Dermis blood vessel endothelial cell (primary cell): ENCODE measurements at places on chromosomes 3 and 15.

DNA sequence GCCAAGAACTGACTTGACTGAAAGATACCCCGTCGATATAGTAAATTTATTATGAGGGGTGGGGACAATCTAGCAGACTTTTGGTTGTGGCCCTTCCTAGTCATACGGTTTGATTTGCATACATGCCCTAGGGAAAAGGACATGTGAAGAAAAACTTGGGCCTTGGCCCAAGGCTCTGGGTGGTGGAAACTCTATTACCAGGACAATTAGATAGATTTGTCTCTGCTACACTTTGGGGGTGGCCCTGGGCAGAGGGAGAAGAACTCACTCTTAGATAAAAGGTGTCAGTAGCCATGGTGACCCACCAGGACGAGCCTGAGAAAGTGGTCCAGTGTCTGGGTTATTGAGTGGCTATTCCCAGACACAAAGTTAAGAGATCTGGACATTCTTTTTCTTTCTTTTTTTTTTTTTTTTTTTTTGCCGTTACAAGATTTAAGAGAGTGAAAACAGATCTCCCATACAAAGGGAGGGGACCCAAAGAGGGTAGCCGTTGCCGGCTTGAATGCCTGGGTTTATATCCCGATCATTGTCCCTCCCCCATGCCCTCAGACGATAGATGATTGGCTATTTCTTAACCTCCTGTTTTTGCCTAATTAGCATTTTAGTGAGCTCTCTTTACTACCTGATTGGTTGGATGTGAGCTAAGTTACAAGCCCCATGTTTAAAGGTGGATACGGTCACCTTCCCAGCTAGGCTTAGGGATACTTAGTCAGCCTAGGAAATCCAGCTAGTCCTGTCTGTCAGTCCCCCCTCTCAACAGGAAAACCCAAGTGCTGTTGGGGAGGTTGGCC is 96.4 kb upstream of the SMAD3 start:
- no peak for DNase-seq

- DNase-seq = no peak
Measured at GRCh38 chr15:100693451-100693850, 91.1 kb downstream of the ASB7 start.

DNA sequence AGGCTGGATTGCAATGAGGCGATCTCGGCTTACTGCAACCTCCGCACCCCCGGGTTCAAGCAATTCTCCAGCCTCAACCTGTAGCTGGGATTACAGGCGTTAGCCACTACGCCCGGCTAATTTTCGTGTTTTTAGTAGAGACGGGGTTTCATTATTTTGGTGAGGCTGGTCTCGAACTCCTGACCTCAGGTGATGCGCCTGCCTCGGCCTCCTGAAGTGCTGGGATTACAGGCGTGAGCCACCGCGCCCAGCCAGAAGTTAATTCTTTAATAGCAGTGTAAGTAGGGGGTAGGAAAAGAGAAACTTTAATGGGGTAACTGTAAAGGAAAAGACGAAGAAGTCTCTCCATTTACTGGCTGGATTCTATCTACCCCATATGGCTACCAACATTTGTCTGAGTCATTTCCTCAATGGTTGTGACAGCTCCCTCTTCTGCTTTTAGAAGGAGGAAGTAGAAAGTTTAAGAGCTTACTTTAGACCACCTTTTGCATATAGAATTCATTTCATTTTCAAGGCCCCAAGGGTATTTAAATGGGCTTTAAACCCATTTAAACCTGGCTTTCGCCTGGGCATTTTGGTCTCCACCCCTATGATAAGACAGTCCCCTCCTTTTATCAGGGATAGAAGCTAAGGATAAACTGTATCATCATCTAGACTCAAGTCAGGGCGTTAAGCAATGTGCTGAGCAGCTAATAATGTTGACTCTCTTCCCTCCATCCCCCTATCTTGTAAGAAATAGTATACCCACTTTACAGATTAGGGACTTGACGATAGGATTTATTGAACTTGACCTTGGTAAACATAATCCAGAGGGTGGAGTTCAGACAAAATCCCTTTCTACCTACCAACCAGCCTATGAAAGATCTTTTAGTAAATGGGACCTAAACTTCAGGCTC is 1.1 kb upstream of the CDV3 start:
- peak; percentile 62 for DNase-seq

- DNase-seq = no peak
Measured at GRCh38 chr3:157104928-157105652, 54.9 kb downstream of the CCNL1 start.

- DNase-seq = peak; percentile 85
Measured at GRCh38 chr15:70722266-70723121, 40.9 kb downstream of the UACA start.

DNA sequence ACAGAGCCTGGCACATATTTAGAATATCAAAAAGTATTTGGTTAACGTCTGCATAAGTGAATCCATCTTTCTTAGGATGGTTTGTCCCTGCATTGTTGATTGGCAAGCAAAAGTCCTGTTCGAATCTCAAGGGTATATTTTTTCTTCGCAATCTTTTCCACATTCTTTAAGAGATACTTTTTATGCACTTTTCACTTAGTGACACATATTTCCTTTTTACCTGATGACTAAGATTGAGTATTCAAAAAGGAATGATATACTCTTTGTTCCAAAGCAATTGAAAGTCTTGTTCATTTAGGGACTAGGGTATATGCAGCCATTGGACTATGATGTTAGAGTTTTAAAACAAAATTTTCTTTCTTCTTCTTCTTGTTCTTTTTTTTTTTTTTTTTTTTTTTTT is 349.9 kb downstream of the NLGN1 start:
- DNase-seq = peak; percentile 65

DNA sequence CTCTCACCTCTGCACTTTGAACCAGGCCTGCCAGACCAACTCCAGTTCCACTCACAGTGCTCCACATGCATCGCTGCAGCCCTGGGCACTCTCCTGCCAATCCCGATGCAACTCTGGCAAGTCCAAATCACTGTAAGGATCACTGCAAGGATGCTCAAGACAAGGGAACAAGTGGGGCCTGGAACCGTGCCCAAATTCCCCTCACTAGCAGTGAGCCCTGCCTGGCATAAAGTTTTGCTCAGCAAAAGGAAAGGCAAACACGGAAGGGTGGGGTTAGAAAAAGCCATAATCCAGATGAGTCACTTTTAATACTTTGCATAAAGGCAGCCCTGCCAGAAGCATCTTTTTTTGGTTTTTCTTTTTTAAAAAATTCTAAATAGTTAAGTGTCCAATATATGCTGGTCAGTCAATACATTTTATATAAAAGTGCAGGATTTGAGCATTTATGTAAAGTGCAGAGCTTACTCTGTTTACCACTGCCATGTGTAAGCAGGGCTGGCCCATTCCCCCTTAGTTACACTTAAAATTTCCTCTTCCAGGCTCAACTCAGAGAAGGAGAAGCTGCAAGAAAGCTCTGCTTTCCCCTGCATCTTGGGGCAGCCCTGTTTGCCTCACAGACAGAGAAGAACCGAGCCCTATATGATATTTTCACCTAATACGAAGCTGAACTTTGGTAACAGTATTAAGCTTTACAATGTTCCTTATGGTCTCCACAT is 102.2 kb downstream of the CD47 start:
- DNase-seq = peak; percentile 52

DNA sequence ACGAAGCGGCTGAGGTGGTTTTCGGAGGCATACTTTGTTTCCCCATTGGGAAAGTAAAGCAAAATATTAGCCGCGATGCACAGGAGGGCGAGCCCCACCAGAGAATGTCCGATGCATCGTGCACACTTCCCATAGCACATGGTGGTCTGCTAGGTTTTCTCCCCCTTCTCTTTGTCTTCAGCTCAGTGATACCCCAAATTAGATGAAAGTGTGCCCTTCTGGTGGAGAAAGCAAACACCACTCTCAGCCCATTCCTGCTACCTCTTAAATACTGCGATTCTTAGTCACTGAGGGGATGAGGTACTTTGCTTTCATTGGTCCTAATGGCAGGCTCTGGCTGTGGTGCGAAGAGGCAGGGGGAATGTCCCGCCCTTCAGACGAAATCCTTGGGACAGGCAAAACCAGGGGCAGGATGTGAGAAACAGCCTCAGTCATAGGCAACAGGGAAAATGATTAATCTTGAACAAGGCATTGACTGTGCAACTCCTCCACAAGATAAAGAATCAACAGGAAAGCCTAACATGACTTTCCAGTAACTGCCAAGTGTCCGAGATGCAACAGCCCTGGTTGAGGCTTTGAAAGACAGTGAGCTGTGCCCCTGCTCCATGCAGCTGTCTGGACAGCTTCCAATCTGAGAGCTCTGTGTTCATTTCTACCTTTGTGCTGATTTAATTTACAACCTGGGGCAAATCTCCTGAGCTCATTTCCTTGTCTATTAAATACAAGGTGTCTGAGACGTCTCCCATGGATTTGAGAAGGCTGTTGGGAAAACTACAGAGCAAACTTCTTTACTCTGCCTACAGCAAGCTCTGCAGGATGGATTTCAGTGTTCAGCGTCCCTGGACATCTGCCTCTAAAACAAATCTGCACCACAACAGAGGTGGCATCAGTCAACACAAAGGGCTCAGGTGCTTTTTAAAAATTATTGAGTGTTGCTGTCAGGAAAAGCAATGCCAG is at the start of gene TM4SF1:
Gene TM4SF1, minus strand, starts transcription at position 242 of the 957 bp plus-strand sequence. Its CDS starts 102 bp downstream, at position 140.
- peak; percentile 100 for DNase-seq

GRCh38 chr15:78358102-78358870 is 18.1 kb downstream of the CRABP1 start:
- no peak for DNase-seq

DNA sequence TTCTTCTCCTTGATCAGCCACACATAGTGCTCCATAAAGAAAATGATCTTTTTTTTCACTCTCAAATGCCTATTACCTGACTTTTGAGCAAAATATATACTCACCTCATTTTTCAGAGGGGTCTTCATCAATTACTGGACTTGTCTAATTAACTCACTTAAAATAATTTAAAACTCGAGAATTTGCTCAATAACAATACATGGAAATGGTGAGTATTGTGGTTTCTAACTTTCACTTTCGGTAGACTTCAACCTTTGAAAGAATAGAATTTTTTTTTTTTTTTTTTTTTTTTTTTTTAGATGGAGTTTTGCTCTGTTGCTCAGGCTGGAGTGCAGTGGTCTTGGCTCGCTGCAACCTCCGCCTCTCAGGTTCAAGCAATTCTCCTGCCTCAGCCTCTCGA is 17.7 kb upstream of the EPHB1 start:
- DNase-seq = no peak

- DNase-seq = no peak
Measured at GRCh38 chr3:71879089-71879488, 94.1 kb upstream of the PROK2 start.

GRCh38 chr15:29670266-29670665 is 152.0 kb downstream of the TJP1 start:
- no peak for DNase-seq

- peak; percentile 90 for DNase-seq
Measured at GRCh38 chr3:99901200-99901926, 83.7 kb downstream of the CMSS1 start.

- DNase-seq = no peak
Measured at GRCh38 chr15:25249236-25250010, 189.4 kb downstream of the UBE3A start.

- DNase-seq = no peak
Measured at GRCh38 chr15:25787855-25788520, 75.1 kb downstream of the ATP10A start.

GRCh38 chr15:85563328-85563727 is 182.9 kb downstream of the AKAP13 start:
- no peak for DNase-seq

DNA sequence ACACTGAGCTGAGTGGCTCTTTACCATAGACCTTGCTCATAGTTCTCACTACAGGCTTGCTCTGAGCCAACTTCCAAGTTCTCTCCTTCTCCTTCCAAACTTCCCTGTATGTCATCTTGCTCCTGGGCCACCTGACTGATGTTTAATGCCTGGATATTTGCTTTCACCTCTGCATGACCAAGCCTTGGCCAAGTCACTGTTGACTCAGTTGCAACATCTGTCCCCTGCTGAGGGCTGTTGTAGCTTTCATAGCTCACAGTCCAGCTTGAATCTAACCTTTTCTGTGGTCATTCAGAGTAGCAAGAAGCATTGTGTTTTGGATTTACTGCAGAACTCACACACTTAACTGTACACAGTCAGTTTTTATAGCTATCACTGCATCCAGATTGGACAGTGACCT is 171.8 kb upstream of the ROPN1 start:
- DNase-seq = no peak

GRCh38 chr3:24167429-24167828 is 222.3 kb downstream of the NR1D2 start:
- DNase-seq = no peak

DNA sequence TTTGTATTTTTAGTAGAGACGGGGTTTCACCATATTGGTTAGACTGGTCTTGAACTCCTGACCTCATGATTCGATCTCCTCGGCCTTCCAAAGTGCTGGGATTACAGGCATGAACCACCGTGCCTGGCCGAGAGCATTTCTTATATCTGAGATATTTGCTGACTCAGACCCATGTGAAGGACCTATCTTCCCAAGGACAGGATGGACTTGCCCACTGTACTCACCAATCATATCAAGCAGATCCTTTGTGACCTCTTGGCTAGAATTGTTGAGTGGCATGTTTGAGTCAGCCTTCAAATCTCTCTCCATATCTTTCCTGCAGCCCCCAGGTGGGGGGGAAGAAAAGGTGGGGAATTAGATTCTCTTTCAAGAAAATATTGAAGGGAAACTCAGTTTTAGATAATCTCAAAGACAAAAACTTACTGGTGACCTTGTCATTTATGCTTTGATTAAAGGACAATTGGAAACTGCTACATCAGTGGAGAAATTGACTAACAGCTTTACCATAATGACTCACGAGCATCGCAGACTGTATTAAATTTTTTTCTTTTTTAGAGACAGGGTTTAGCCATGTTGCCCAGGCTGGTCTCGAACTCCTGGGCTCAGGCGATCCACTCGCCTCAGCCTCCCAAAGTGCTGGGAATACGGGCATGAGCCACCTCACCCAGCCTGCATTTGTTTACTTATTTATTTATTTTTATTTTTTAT is 3.1 kb downstream of the C3orf62 start:
- no peak for DNase-seq

- DNase-seq = no peak
Measured at GRCh38 chr15:101087172-101087769, 164.6 kb downstream of the CHSY1 start.

DNA sequence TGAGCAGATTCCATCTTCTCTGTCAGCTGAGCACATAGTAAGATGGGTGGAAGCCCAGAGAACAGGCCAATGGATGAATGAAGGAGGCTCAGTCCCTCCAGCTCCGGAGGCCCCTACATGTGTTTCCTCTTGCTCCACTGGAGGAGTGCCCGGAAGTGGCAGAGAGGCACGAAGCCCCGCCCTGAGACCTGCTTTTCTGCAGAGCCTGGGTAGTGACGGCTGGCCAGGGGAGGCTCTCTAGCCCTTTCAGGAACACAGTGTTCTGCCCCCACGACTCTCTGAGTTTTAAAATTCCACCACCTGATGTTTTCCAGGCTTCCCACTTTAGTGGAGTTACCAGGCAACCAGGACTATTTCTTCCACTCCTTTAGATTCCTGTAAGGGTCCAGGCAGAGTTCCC is 149.4 kb upstream of the SLC6A11 start:
- no peak for DNase-seq

DNA sequence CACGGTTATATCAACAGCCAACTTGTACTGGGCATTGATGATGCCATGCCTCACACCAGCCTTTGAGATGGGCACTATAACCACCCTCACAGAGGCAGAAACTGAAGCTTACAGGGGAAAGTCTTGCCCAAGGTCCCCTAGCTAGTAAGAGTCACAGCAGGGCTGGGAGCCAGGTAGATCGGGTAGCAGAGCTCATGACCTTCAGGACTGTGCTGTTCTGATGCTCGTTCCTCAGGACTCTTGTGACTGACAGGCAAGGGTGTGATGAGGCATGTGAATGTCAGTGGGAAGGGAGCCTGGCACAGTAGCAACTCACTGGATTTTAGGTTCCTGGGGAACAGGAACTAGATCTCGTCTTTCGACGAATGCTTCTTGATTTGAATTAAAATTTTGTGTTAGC is 65.7 kb downstream of the RLBP1 start:
- DNase-seq = no peak
